ENCODE measurements at places on chromosomes 5 and 9.

GRCh38 chr5:26482076-26482809 is 556.1 kb downstream of the CDH9 start:
- DNase-seq: no peak

DNA sequence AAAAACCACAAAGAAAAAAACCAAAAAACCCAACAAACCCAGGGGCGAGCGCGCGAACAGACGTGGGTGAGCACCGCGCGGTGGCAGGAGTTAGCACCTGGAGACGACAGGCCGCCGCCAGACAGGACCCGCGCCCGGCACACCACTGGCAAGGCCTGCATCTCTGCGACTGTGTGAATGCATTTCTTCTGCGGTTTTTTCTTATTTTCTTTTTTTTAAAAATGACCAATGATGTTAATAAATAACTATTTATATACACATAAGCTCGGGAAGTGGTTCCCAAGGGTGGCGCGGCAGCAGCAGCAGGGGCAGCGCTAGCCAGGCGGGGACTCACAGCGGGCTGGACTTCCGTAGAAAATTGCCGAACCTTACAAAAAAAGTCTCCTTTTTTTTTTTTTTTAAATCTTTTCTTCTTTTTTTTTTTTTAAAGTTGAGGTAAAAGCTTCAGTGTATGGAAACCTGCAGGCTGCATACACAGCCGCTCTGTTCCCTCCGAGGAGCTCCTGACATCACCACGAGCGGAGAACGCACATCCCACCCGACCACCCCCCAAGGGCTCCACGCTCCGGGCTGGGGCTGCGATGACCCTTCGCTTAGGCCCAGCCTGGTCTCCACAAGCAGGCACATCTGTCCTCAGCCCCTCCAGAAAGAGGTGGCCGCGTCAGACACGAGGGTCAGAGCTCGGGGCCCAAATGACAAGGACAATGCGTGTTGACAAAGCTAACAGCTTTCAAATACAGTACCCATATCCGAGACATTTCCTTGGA is 7.4 kb downstream of the BRD3OS start:
- DNase-seq: no peak

DNA sequence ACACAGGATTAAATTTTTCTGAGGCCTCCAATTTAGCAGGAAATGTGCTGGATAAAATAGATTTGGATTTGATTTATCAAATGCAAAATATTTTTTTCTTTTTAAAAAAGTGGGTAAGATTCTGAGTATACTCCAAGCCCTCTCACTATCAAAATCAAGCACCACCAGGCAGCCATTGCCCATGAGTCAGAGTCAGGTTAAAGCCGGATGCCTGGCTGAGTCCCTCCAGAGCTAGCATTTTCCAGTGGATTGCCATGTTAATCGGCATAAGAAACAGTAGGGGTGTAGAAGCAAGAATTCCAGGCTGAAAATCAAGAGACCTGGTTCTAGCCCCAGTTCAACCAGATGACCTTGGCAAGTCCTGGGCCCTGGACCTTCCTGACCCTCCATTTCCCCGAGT is 85.3 kb downstream of the FAM114A2 start:
- no peak for DNase-seq

- DNase-seq: no peak
Observed at GRCh38 chr5:146662229-146662628, 146.2 kb upstream of the GPR151 start.

DNA sequence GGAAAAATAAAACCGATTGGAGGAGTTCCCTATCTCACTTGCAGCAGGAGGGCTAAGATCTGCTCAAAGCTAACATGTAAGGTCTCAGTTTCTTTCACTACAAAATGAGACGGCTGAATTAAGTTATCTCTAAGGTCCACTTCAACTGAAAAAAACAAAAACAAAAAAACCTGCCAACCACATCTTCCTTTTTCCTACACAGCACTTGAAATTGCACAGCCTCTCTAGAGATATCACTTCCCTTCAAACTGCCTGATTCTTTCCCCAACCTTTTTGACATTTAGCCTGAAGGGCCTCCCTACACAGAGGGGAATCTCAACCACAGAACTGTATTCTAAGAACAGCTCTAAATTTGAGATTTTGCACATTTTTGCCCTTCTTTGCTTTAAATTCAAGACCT is 227.9 kb upstream of the TARS1 start:
- DNase-seq: no peak
